ENCODE measurements at places on chromosomes 2 and 18.
A peak's percentile ranks its signal among the peaks of the same experiment; 100 is the strongest.

DNA sequence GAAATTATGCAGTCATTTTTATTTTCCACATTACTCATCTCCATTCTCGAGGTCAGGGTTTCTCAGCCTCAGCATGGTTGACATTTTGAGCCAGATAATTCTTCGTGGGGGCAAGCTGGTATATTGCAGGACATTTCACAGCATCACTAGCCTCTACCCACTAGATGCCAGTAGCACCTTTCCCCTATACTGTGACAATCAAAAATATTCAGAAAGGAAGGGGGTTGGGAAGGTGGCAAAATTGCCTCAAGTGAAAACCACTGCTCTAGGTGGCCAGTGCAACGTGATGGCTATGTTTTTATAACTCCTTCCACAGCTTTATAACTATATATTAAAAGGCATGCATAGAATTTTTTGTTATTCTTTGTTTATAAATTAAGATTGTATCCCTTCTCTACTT is 294.5 kb downstream of the CNTNAP5 start:
- no peak for DNase-seq

GRCh38 chr18:48161191-48161910 is 230.9 kb upstream of the SMAD2 start:
- peak; percentile 51 for DNase-seq

- no peak for DNase-seq
Measured at GRCh38 chr2:152033011-152033925, 65.6 kb downstream of the CACNB4 start.

DNA sequence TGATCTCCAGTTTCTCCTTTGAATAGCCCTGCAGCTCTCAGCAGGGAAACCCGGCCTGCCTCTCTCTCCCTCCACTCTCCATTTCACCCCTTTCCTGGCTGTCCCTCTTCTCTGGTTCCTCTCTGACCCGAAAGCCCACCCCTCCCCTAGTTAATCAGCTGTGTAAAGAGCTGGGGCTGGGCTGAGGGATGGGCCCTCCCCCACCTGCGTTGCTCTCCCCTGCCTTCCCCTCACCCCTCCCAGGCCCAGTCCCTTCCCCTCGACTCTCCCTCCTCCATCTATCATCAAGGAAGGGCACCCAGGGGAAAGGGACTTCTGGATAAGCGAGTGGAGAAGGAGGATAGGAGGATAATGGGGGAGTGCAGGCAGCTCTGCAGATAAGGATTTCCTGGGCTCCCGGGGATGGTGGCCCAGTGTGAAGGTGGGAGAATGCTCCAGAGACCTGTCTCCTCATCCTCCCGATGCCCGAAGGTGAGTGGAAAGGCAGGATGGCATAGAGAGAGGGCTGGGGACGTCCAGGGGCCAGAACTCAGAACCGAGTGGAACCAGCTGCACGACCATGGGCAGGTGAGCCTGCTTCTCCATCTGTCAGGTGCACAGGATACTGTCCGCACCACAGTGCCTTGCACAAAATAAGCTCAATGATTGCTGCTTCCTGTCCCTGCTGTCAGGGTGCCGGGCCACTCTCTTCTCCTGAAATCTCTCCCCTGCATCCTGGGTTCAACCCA is 12.0 kb downstream of the SLC30A3 start:
- no peak for DNase-seq

DNA sequence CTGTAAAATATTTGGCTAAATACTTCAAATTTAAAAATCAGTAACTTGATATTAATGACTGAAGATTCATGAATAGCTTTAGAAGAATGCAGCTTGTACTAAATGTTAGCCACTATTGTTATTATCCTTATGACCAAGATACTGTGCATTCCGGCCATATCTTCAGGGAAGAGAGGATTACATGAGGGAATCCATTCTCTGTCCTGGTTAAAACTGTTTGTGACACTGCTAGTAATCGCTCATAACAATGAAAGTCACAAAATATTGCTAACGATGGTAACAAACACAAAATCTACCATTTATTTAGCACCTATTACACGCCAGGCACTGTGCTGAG is 217.7 kb downstream of the PRKCE start:
- no peak for DNase-seq

- DNase-seq = no peak
Measured at GRCh38 chr2:26299471-26300101, 46.4 kb upstream of the SELENOI start.

Measured in T-helper 1 cell (primary cell).